Ascending aorta (tissue), 2 donors: ENCODE measurements at places on chromosomes 3 and 15.

DNA sequence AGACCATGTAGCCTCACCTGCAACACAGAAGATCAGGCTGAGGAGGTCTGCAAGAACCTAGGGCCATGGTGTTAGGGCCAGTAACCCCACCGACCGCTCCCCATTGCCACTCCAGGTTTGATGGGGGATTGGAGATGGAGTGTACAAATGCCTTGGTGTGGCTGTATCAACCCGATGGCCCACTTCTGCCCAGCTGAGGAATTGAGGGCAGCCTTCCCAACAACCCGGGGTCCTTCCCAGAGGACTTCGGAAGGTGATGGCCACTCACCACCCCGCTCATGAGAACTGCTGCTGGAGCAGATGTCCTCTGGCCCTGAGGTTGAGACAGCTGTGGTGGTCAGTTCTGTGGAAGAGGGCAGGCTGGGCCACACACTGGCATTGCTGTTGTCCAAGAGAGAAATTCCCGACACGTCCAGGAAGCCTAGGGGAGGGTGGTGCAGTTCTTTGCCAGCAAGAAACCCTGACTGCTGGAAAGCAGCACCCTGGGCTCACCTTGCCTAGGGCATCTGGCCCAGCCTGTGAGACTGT lies 8.9 kb downstream of the GORASP1 start:
- DNase-seq: no peak

DNA sequence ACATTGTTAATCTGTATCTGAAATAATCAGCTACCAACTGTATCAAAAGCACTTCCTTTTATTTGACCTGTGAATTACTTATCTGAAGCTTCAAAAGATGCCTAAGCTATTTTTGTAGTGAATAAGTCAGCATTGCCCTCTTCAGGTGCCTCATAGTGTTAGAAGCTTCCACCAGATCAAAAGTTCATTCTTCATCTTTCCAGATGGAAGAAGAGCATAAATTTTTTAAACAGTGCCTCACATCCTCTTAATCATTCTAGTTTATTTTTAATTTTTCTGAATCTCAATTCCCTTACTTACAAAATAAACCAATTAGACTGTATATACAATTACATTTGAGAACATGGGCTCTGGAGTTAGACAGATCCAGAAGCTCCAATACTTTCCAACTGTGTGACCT lies 65.0 kb downstream of the MYO5A start:
- no peak for DNase-seq

DNA sequence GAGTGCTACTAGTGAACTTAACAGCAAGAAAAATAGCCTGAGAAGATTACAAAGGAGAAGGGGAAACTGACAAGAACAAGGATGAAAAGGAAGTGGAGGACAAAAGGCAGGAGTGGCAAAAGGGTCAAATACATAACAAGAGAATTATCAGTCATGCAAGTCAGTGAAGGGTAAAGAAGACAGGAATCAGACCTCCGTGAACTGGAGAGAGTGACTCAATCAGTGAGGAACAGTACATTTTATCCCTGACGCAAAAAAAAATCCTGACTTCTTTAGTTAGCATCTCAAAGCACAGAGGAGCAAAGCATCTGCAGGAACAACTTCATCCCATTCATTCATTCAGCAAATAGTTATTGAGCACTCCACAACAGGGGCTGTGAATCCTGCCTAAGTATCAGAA lies 97.8 kb downstream of the SST start:
- no peak for DNase-seq

DNA sequence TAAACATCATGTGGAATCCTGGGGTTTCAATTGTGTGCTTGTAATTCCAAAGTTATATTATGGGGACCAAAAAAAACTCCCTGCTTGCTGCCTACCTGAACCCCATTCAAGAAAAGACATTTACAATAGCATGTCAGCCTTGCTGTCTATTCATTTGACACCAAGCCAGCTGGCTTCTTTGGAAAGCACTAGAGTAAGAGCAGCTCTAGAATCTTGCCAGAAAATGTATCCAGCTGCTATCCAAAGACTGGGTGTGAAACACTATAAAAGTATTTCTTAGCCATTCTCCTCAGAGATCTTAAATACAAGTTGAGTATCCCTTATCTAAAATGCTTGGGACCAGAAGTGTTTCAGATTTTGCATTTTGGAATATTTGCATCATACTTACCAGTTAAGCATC lies 87.4 kb downstream of the RAD18 start:
- no peak for DNase-seq

GRCh38 chr15:88985547-88986393 lies 72.6 kb upstream of the MFGE8 start:
- DNase-seq: no peak
